HL-60 (cell line): ENCODE measurements at places on chromosomes 16 and 17.
A peak's percentile ranks its signal among the peaks of the same experiment; 100 is the strongest.

DNA sequence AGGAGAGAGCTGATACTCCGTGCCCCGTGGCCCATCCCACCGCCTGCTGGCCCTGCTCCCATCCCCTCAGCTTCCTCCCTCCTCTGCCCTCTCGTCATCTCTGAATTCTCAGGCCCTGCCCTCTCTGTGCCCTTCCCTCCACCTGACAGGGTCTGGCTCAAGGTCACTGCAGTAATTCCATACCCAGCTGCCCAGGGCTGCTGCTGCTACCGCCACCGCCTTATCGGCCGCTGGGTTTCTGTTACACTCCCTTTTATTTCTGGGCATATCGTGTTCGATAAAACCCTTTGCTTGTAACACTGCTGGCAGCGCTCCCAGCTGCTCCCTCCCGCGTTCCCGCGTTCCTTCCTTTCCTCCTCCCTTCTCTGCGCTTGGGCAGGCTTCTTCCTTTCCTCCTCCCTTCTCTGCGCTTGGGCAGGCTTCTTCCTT is 1.2 kb downstream of the EPN3 start:
- DNase-seq, result no peak

DNA sequence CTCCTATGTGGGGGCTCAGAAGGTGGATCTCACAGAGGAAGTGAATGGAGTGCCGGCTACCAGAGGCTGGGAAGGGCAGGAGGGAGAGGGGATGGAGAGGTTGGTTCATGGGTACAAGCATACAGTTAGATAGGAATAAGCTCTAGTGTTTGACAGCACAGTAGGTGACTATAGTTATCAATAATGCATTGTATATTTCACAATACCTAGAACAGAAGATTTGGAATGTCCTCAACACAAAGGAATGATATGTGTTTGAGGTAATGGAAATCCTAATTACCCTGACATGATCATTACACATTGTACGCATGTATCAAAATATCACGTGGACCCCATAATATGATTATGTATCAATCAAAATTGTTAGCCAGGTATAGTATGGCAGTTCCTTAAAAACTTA is 38.9 kb upstream of the MED9 start:
- no peak for DNase-seq

GRCh38 chr16:85393674-85394451 is 219.3 kb upstream of the GSE1 start:
- peak; percentile 35 for DNase-seq

DNA sequence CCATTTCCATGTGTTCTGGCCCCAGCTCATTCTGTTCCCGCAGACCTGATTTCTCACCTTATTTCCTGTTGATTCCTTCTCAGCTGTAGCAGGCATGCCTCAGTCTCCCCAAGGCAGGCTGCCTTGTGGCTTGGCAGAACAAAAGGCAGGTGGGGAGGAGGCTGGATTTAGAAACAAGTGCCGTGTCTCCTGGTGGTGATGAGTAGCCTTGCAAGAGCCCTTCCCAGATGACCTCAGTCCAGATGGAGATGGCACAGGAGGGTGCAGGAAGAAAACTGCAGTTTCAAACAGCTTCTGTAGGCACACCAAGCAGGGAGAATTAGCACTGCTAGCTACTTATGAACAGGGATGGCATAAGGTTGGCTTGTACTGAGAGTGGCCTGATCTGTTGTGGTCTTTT is 64.6 kb downstream of the ARHGAP44 start:
- DNase-seq, result no peak

DNA sequence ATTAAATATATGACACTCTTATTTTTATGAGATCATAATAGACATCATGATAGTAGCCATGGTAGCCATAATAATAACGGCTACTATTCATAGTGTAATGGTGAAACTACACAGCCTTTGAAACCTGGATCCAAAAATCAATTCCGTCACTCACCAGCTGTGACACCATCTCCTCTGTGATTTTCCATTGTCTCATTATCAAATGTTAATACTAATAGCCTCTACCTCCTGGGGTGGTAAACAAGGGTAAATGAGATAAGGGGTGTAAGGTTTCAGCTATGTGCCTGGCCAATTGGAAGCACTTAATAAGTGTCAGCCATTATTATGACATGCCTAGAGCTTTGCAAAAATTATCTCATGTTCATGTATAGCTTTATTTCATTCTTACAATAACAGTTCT is 88.6 kb downstream of the CACNG3 start:
- DNase-seq, result no peak

- DNase-seq, result no peak
Measured at GRCh38 chr16:50878966-50879615, 137.2 kb downstream of the CYLD start.

DNA sequence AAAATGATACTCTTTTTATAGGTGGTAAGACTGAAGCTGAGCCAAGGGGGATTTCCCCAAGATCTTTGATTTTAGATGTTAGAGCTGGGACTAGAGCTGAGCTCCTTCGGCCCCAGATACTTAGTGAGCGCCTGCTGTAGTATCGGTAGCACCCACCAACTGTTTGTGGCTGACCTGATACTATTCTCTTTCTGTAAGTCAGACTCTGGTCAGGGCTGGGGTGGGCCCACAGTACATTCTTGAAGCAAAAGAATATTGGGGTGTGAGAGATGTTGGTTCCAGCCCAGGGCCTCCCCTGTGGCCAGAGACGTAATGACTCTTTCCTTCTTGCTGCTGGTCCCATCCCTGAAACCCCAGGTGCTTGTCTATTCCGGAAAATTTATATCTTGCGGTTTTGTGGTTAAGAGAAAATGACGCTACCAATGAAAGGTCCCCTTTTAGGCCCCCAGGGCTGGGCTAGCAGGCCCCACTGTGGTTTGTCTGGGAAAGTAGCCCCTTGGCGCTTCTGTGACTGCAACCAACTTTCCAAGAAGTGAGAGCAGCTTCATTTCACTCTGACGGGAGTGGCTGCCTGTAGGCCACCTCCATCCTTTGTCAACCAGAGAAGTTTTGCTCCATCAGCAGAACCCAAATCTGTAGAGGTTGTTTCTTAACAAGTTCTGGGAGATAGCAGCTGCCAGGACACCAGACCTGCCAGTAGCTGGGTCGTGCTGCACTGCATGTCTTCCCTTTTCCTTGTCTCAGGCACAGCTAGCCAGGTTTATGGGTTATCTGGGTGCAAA is 86.4 kb upstream of the LGALS9 start:
- peak; percentile 87 for DNase-seq

- no peak for DNase-seq
Measured at GRCh38 chr17:9760266-9760665, 31.1 kb downstream of the DHRS7C start.

DNA sequence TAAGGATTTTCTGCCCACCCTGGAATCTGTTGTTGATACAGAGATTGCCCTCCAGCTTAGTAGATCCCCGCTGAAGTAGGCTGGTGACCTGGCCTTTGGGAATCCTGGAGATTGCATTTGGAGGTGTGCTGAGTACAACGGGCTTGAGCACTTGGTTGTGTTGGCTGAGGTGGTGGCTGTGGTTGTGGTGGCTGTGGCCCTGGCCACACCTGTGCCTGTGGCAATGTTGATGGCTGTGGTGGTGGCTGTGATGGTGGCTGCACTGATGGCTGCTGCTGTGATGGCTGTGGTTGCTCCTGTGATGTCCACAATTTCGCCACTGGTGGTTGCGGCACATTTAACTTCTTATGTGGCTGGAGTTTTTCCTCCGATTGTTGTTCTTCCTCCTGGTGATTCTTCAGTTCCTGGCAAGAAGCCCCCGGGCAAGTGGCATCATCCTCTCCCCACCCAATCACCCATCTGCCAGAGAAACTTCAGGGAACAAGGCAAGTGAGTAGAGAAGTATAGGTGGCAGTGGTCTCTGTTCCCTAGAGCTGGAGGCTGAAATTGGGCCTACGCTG is 4.2 kb downstream of the CCDC200 start:
- no peak for DNase-seq

DNA sequence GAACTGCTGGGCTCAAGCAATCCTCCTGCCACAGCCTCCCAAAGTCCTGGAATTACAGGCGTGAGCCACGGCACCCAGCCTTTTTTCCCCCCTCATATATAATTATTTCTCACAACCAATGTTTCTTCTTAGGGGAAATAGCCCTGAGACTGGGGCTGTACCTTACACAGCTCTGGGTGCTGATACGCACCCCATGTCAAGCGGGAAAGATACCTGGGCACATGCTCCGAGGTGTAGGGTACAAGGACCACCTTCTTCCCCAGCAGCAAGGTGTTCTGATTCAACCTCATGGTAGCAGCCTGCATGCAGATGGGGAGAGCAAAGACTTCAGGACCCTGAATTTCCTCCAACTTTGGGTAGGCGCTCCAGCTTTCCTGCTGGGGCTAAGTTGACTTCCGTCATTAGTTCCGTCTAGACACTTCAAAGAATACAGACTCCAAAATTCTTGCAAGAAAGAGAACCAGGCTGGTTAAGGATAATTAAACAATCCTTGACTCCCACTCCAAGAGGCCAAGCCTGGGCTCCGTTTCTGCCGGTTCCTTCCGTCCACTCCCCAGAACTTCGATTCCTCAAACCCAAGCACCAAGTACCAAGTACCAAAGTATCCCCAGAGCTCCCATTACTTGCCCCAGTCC is 619 bp downstream of the NAT9 start:
- no peak for DNase-seq

DNA sequence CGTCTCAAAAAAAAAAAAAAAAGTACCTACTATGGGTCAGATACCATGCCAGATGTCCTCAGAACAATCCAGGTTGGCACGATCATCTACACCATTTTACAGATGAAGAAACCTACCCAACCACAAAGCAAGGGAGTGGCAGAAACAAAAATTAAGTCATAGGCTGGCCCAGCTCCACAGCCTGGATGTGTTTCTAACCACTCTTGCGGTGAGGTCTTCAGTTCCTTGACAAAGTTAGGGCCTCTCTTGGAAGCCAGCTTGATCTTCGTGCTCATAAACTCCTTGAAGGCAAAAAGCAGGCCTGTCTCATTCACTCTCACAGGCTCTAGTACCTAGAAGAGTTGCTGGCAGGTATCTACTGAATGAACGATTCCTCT is 6.2 kb downstream of the GGA2 start:
- peak; percentile 75 for DNase-seq

DNA sequence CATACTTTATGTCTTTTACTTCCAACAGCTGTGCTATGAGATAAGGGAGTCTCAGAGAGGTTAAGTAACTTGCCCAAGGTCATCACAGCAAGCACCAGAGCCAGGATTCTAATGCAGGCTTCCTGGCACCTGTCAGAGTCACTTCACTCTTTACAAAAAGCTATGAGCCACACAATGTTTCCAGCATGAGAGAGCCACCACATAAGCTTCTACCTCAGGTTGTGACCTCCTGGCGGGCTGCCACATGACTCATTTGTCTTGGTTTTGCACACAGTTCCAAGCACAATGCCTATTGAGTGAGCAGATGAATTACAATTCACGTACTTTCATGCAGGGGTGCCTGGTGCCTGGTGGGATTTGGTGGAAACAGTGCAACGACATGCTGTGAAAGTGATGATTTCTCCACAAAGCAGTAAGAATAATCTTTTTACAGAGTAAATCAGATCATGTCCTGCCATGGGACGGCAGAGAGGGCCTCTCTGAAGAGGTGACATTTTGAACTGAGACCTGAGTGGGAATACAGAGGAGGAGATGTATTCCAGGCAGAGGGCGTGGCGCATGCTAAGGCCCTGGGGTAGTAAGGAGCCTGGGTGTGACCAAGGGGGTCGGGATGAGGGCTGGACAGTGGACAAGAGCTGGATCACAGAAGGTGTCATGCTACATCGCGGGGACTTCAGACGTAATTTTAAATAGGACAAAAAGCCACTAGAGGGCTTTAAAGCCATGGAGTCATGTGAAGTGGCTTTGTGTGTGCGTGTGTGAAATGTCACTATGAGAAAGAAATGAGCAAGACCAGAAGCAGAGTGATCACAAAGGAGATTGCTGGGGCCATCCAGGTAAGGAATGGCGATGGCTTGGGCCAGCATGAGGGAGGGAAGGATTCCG is 53.4 kb downstream of the CACNG3 start:
- DNase-seq, result no peak

DNA sequence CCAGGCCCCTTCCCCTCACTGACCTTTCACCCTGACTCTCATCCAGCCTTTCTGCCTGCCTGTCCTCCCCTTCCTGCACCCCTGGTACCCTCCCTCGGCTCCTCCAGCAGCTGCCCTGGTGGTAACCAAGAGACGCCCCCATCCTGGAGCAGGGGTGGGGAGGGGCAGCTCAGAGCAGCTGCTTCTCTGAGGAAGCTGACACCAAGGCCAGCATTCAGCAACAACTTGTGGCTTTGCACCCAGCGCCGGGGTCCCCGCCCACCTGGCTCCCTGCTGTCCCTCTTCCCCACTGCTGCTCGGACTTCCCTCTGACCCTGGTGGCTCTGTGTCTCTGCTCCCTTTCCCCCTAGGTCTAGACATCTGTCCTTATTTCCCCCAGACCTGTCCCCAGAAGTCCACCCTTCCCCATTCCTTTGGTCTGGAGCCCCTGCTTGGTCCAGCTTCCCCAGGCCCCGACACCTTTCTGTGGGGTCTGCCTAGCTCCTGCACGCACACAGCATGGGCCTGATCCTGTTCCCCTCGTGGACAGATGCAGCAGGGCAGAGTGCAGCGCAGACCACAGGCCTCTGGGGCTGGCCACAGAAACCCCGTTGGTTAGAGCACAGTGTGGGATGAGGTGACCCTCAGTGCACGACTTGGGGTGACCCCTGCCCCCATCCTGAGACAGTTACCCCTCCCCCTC is 1.2 kb upstream of the ATP2A1 start:
- peak; percentile 13 for DNase-seq

- DNase-seq, result no peak
Measured at GRCh38 chr17:72193391-72194106, 72.7 kb downstream of the SOX9 start.

DNA sequence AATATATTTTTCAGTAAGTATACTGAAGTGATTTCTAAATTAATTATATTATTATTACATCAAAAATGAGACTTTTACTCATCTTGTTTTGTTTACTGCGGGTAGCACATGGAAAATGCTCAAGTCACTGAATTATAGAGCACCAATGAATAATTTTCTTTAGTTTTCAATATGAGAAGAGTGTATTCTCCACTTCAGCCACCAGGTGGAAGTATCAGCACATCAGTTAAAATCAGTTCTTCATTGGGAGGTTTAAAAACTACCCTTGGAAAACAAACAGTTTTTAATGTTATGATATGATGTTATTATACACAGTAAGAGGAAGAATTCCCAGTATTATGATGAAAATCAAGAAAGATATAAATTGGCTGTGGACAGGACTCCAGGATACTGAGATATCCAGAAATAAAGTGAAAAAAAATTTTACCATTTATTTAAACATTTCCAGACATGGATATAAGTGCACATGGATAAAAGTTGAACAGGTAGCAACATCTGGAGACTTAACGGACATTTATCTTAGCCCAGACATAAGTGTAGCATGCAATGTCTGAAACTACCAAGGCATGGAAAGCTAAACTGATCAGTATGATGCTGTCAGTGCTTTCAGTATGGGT is 467.3 kb downstream of the KCNJ2 start:
- DNase-seq, result peak; percentile 17

GRCh38 chr16:83305092-83305491 is 502.7 kb upstream of the HSBP1 start:
- no peak for DNase-seq
